ENCODE measurements at places on chromosomes 3 and 15.

DNA sequence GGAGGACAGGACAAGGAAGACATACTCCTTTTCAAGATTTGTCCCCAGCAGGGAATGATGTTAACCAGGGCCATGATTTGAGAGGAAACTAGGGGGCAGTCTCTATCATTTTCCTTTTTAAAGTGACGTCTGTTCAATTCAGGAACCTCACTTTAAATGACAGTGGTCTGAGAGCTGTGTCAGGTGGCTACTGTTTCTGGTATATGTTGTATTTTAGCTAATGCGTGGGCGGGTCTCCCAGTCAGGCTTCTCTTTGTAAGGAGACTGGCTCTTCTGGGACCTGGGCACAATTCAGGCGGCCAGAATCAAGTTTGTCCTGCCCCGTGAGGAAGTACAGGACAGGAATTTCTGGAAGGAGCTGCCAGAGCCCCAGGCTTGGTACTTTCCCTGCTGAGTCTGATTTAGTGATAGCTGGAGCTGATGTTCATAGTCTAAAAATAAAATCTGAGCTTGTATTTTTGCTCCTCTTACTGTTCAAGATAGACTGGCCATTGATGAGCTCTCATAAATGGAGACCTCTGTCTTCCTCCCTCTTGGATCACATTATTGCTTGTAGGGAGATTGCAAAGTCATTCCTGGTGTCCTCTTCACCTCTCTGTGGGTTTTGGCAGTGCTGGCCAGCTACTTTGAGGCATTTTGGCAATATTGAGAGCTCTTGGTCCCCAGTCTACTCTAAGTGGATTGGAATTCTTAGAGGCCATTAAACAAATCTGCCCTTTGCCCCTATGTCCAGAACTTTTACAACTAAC is 25.6 kb downstream of the SQOR start:
- DNase-seq: no peak

GRCh38 chr3:15265655-15266509 is 59.8 kb downstream of the CAPN7 start:
- no peak for DNase-seq

- DNase-seq: no peak
Measured at GRCh38 chr3:31165399-31165860, 271.0 kb upstream of the GADL1 start.

- peak; percentile 40 for DNase-seq
Measured at GRCh38 chr15:44489464-44489863, 47.5 kb upstream of the EIF3J start.

GRCh38 chr3:104606812-104607211 is 759.9 kb upstream of the ALCAM start:
- DNase-seq: peak; percentile 29

GRCh38 chr3:125107363-125107762 is 51.6 kb upstream of the HEG1 start:
- no peak for DNase-seq

- no peak for DNase-seq
Measured at GRCh38 chr3:183513046-183513706, 42.3 kb downstream of the KLHL6 start.

DNA sequence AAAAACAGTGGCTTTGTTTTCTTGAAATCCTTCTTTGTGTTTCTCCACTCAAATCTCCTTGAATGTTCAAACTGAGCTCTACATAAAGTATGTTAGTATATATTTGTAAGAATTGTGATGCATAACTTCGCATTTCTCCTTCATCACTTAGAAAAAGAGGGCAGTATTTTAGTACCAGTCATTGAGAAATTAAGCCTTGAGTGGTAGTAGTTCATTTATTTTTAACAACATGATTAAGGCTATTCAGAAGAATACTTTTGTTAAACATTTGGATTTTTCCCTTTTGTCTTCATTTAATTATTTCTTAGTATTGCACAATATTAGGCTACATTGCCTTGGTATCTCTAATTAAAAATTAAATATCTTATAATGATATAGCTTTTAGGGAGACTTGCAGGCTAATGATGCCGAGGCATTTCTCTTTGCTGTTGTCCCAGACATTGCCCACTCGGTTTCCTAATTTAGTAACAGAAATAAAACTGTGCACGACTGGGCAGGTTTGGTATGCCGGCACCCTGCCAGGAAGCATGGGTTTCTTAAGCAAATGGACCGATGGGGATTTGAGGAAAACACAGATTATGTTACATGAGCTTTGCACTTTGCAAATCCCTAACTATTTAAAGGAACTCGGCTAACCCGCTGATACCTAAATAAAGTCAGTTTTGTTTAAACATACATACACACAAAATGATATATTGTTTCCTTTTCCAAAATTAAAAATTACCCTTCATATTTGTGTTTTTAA is 54.7 kb downstream of the LRRC28 start:
- DNase-seq: no peak

DNA sequence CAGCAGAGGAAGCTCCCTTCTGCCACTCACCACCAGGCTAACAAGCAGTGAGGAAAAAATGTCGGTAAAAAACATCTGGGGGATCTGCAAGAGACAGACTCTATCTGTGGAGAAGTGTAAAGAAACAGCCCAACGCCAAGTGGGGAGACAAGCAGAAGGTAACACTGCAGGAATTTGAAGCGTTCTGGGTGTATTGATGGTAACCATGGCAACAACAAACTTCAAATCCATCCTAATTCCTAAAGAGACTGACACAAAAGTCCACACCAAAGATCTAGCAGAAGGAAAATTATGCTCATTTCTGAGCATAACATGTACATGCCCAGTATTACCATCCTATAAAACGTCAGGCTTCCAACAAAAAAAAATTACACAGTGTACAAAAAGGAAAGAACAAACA is 449.3 kb downstream of the GABRB3 start:
- no peak for DNase-seq

GRCh38 chr15:58314593-58315216 is 117.1 kb upstream of the LIPC start:
- DNase-seq: no peak

DNA sequence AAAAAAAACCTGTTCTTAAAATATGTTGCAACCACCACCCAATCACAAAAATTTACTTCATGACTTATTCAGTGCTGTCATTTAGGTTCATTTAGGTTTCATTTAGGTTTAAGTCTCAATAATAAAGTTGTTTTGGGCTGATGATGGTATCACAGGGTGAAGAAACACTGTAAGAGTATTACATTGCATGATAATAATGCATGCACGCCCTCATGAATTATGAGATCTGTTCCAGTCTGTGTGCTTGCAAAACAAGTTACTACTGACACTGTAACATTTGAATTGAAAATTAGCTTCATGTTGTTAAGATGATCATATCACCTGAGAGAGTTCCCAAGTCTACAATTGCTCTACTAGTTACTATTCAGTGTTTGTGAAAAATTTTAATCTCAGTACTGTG is at the start of gene AADACL2:
TSS of gene AADACL2 (plus strand) at position 315 of the 400 bp plus-strand sequence. CDS start 109 bp downstream, outside the sequence.
- no peak for DNase-seq

DNA sequence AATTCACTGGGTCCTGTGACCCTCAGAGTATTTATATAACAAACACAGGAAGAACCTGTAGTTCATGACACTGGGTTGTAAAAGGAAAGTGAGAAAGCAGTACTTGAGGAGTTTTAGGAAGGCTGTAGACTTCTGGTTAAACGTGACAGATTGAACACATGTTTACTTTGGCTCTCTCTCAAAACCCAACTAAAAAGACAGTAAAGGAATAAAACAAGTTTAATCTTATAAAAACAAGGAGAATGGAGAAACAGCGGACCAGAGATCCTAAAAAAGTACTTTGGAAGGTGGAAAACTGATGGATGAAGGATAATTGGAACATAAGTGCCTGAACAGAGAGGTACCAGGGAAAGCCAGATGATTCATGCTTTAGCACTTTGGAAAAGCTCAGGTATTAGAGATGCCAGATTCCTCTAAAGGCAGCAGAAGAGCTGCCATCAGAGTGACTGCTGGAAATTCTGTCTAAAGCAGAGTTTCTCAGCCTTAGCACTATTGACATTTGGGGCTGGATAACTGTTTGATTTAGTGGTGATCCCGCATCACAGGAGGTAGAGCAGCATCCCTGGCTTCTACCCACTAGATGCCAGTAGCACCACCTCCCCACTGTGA is 182.9 kb upstream of the RORA start:
- DNase-seq: no peak

GRCh38 chr3:19881036-19881435 is 53.0 kb downstream of the EFHB start:
- DNase-seq: no peak

DNA sequence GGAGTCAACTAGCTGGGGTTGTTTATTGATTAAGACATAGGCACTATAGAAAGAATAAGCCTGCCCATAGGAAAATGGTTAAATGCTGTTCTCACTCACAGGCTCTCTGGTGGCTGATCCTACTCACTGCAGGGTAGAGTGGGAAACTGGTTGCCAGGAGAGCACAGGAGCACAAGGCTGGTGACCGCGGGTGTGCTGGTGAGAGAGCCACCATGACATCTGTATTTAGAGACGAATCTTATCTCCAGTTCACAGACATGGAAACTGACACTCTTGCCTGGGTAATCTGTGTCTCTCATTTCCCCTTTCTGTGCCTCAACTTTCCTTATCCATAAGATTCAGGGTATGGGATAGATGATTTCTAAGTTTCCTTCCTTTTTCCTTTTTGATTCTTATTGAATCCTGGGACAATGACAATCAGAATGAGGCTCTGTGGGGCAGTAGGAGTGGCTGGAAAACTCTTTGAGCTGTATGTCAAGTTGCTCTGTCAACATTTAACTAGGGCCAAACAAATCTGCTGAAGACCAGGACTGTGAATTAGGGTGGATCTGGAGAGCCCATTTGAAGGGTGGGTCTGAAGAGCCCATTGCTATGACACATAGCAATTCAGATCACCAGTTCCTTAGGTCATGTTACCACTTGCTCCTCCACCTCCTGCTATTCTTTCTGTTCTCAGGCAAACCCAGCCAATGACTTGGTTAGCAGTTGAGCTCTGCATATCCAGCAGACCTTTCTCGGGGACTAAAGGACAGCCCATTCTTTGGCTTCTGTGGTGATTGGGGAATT is 286.1 kb upstream of the TBL1XR1 start:
- DNase-seq: peak; percentile 54

- DNase-seq: no peak
Measured at GRCh38 chr3:173301647-173302046, 95.9 kb upstream of the NLGN1 start.

GRCh38 chr3:148600902-148601765 is 96.6 kb upstream of the AGTR1 start:
- peak; percentile 100 for DNase-seq

DNA sequence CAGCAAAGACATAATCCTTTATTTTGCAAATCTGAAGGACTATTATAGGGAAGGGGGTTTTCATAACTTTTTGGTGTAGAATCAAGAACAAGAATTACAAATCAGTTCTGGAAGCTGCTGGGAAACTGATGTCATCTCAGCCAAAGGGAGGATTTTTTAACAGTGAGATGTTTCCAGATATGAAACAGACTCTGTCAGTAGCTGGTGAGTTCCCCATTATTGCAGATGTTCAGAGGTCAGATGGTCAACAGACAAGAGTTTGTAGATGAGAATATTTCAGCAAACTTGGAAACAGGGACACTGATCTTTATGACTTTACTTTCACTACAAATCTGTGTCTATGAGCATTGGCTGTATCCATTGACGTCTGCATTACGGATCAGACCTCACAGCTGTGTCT is 71.9 kb upstream of the LPP start:
- DNase-seq: no peak

DNA sequence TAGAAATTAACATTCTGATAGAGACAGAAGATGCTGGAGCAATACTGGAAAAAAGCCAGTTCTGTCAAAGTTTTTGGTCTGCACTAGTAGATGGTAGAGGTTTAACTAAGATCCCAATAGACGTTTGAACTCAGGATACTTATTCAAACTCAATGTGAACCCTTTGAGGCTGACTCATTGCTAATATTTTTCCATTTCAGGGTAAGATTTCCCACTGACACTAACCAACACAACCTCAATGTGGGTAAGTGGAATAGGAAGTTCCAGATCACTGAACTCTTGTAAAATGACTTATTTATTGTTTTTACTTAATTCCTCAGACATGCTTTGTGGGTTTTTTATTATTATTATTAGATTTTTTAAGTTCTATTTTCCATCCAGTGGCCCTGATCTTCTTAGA is 1024.8 kb downstream of the EPHA3 start:
- no peak for DNase-seq

DNA sequence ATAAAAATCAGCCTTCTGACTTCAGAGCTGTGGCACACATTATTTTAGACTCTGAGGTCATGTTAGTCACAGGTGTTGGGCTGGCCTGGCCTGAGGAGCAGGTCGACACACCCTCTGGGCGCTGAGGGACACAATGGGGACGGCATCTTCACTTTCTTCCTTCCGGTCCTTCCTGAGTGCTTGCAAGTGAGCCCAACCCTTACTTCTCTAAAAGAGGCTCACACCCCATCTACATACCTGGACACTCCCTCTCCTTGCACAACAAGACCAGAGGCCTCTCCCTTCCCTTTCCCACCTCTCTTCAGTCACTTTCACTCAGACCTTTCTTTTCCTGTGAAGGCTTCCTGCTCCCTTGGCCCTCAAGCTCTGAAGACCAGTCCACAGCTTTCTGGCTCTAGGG is 85.4 kb downstream of the XXYLT1 start:
- no peak for DNase-seq

GRCh38 chr3:37577697-37578096 is 284.0 kb upstream of the CTDSPL start:
- no peak for DNase-seq

DNA sequence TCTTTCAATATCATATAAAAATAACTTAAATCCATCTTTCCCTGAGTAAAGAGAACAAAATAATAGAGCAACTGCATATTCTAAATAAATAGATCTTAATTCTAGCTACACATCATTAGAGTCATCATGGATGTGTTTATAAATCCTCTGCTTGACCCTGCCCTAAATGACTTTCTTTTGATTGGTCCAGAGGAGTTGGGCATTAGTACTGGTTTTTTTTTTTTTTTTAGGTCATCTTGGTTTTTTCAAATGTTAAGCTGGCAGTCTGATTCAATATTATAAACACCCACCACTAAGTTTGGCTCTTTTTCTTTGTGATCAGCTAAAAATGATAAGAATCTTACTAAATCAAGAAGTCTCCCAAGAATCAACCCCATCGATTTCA is 504.0 kb upstream of the CBLB start:
- DNase-seq: no peak

DNA sequence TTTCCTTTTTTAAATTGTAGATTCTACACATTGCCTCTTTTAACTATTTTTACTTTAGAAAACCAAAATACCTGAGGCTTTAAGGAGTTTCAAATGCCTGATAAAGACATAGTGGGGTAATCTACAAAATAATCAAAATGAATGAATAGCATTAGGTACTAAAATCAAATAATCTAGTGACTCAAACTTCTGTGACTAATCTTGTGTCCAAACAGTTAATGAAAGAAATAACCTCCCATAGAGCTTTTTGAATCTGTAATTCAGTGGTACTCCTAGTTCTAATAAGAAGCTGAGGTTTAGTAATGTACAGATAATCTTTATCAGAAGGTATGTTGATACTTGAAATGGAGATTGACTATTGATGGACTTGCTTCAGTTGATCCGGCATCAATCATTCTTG is 53.0 kb downstream of the DTWD1 start:
- no peak for DNase-seq

- DNase-seq: no peak
Measured at GRCh38 chr3:158701420-158702065, 29.1 kb upstream of the LXN start.

Data from HT-29 (cell line).